Thoracic aorta (tissue), 2 donors: ENCODE measurements at places on chromosomes 11 and 22.

DNA sequence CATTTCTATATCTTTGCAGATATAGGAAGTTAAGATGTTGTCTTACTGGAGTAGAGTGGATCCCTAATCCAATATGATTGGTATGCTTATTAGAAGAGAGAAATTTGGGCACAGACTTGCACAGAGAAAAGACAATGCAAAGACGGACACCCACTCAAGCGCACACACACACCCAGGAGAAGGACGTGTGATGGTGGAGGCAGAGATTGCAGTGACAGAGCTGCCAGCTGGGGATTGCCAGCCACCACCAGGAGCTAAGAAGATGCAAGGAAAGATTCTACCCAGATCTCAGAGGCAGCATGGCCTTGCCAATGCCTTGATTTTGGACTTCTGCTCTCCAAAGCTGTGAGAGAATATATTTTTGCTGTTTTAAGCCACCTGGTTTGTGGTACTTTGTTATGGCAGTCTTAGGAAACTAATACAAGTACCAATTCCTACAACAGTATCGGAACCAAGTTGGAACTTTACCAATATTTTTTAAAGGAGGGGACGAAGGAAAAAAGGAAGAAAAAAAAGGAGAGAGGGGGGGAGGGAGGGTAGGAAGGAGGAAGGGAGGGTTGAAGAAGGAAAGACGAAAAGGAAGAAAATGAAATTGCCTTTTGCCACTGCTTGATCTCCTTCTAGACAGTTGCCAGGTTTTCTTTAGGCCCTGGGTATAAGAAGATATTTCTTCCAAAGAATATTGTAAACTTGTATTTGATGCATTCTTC lies 334.0 kb downstream of the BUD13 start:
- no peak for DNase-seq

DNA sequence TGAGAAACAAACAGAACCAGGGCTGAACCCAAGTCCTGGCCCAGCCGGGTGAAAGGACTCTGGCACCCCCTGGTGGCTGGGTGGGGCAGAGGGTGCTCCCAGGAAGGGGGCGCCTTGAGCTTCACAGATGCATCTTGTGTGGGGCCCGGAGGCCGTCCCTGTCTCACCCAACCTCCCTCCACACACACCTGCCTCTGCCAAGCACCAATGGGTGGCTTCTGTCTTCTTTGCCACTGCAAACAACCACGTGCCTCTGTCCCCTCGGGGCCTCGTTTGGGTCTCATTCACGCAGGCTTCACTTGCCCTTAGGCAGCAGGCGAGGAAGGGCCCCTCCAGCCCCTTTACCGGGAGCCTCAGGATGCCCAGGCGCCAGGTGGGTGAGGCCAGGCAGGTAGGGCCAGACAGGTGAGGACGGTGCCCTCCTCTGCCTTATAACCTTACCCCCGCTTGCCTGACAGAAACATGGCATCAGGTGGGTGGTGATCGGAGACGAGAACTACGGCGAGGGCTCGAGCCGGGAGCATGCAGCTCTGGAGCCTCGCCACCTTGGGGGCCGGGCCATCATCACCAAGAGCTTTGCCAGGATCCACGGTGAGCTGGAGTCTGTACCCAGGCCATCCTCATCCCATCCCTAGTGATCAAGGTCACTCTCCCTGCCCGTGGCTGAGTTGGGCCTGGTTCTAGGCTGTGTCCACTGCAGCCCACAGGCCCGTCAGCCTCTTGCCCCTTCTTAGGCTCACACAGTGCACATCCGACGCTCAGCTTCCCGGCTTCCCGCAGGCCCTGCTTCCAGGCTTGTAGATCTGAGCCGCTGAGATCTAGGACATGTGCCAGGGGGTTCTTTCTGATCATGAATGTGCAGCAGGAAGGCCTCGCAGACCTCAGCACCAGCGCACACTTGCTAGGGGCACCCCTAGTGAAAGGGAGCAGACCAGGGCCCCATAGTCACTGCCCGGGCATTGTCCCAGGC lies 17.2 kb downstream of the POLR3H start:
- no peak for DNase-seq

DNA sequence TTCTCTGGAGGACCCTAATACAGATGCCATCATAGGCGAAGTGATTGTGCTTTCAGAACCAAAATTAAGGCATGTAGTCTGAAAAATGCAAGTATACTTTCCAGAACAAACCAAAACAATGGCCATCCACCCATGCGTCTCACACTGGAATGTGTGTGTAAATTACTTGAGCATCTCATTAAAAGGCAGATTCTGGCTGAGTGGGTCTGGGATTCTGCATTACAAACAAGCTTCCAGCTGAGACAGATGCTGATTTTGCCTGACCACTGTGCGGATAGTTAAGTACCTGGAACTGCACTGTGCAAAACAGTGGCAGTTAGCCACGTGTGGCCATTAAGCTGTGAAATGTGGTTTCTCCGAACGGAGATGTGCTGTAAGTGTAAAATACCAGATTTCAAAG lies 26.2 kb downstream of the RRP7A start:
- no peak for DNase-seq

- DNase-seq = no peak
These were observed 228.3 kb upstream of the PITPNB start for GRCh38 chr22:28147401-28147800.
